ENCODE measurements at places on chromosomes 11 and 22.

GRCh38 chr11:76709756-76710155 lies 39.2 kb upstream of the LRRC32 start:
- DNase-seq = no peak

- no peak for DNase-seq
Observed at GRCh38 chr11:110019675-110020074, 73.5 kb upstream of the ZC3H12C start.

- no peak for DNase-seq
Observed at GRCh38 chr22:30212996-30213441, 33.5 kb downstream of the LIF start.

DNA sequence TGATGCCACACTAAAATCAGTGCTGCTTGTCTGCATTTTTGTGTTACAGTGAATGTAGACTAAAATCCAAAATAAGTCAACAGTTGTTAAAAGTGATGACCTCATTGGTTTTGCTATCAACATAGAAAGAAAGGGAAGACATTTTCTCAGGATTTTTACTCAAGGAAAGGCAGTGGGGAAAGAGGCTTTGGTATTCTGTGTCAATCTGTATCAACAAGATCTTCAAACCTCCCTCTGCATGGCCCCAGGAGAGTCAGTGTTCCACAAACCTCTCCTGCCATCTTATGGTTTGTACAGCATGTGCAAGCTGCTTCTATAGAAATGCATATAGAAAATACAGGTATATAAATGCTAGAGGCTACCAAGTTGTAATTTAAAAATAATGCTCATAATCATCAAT lies 13.8 kb upstream of the OR51M1 start:
- DNase-seq = no peak

- no peak for DNase-seq
Observed at GRCh38 chr11:106496677-106497076, 419.2 kb downstream of the AASDHPPT start.

DNA sequence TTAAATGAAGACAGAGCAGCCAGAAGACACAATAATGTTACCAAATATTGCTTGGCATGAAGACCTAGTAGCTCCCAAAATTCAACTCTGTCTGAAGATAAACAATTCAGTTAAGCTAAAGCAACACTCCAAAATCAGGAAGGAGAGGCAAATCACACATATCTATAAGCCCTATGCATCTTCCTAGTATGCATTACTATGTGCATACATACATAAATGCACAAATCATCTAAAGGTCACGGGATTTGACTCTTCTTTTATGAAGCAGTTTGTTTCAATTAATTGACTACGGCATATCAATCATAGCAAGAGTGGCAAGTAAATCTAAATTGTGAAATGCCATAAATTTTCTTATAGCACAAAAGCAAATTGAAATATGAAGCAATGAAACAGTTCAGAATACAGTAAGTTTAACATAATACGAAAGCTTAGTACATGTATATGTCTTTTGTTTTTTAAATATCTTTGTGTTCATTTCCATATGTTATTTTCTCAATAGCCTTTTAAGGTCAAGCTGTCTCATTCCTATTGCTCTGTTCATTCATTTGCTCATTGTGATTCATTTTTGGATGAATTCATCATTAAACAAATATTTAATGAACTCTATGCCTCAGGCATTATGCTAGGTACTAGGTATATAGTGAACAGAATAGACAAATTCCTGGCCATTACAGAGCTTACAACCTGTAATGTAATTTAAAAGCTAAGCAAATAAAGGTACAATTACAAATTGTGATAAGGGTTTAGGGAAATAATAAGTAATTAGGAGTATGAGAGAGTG lies 540.5 kb downstream of the DLG2 start:
- DNase-seq = no peak

DNA sequence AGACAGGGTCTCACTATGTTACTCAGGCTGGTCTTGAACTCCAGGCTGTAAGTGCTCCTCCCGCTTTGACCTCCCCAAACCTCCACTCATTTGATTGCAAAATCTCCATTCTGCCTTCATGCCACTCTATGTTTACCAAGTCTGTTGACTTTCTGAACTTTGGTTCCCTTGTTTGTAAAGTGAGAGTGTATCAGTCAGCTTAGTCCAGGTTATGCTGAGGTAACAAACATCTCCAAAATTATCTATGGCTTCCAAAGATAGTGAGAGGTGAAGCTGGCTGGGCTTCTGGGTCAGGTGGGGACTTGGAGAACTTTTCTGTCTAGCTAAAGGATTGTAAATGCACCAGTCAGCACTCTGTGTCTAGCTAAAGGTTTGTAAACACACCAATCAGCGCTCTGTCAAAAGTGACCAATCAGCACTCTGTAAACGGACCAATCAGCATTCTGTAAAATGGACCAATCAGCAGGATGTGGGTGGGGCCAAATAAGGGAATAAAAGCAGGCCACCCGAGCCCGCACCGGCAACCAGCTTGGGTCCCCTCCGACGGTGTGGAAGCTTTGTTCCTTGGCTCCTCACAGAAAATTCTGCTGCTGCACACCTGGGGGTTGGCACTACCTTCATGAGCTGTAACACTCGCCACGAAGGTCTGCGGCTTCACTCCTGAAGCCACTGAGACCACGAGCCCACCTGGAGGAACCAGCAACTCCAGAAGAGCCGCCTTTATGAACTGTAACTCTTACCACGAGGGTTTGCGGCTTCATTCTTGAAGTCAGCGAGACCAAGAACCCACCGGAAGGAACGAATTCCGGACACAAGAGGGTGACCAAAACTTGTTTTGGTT lies 109.3 kb downstream of the MIAT start:
- DNase-seq = no peak

DNA sequence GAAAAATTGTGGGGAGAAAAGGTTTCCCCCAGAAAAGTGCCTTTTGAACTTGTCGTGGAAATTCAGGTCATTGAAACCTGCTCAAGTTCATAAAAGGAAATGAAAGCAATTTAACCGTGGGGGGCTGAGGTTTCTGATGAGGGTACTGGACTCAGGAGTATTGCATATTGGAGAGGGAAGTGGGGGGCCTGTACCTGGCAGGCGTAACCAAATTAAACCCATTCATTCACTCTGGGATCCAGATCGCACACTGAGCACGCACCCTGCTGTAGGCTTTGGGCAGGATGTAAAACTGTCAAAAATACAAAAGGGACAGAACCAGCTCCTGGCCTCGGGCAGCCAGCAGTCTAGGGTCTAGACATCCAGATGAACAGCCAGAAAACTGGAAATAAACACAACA lies 1517.4 kb downstream of the BRD1 start:
- no peak for DNase-seq

DNA sequence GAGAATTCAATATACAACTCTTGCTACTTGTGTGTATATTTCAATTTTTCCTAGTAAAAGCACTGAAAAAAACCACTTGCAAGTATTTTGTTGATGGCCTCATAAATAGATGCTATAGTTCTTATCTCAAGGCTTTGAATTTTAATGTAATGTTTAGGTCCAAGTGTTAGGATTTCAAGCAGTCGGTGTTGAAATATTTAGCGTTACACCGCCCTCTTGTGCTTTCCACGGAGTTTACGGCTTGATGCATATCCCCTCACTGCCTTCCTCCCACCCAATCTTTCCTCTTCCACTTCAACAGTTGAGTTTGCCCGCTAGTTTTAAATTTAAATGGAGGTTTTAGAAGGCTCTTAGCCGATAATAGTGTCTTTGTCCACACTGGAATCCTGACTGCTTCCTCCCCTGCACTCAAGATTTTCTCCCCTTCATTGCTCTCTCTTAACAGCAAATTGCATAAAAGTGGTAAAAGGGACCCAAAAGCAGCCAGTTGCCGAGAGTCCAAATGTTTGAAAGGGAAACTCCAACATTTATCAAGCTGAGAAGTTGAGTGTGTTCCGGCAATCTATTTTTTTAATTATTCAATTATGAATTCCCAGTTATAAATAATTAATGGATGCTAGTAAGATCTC lies 25.9 kb upstream of the HTATIP2 start:
- no peak for DNase-seq

- DNase-seq = peak; percentile 67
Observed at GRCh38 chr11:64787526-64788320, 9.4 kb upstream of the SF1 start.

DNA sequence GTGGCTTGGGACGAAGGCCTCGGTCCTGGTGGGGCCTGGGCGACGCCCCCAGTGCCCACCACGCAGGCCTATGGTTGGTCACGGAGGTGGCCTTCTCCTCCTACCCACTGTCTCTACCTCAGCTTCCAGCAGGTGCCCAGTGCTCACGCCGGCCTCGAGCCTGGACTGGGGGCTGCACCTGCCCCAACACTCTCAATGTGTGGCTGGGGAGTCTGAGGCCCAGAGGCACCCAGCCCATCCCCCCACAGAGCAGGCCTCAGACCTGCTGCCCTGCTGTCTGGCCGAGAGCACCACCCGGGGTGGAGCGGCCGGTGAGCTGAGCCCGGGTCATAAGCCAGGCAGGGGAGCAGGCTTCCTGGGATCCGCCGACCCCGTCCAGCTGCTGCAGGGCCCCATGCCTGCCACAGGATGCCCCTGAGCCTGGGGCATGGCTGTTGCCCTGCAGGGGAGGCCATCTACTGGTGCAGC lies 28.6 kb upstream of the MUC5AC start:
- DNase-seq = no peak

GRCh38 chr11:14232652-14233051 lies 126.3 kb downstream of the RRAS2 start:
- DNase-seq = no peak

- DNase-seq = no peak
Observed at GRCh38 chr11:1760351-1761109, 3.2 kb downstream of the CTSD start.

- DNase-seq = no peak
Observed at GRCh38 chr11:66313321-66314185, 3.3 kb downstream of the CD248 start.

DNA sequence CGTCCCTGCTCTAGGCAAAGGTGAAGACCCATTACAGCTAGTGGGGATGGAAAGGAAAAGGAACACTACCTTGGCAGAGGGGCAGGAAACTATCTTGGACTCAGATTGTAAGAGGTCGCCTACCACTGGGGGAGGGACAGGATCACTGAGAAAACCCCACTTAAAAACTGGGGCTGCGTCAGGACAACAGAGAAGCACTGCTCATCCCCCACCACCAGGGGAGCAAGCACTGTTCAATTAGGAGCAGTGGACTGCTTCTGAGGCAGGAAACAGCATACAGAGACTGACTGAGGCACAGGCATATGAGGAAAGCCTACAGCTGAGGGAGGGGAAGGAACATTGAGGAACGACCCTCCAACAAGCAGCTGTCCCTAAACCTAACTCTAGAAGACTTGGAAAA lies 20.8 kb upstream of the DLAT start:
- peak; percentile 1 for DNase-seq

Data from activated CD4-positive, alpha-beta T cell treated with anti-CD3 and anti-CD28 coated beads for 4 hours (primary cell).